ENCODE measurements at places on chromosomes 1 and 21. TPM values are rescaled to one million over a fixed set of nuclear protein-coding genes. Genes with fewer than 3 reads are reported as not detected.
A peak's percentile ranks its signal among the peaks of the same experiment; 100 is the strongest.

GRCh38 chr1:26772687-26773086 lies 15.1 kb upstream of the PIGV start:
- no peak for DNase-seq

GRCh38 chr1:145995964-145996432 lies 381 bp downstream of the TXNIP start:
- no peak for DNase-seq

DNA sequence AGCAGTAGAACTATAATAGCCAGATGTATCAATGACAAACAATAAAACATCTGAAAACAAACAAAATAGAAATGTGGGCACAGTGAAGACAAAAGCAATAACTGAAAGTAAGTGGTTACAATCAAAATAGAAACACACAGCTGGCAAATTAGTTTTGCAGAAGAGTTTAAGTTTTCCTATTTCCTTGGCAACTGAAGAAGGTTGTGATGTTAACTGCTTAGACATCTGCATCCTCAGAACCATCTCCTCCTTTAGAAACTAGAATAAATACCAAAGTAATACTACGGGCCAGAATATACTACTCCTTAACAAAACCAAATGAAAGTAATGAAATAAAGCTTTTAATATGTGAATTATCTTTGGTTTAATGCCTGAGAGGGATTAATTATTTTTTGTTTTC lies 605.5 kb downstream of the LTN1 start:
- DNase-seq = no peak

DNA sequence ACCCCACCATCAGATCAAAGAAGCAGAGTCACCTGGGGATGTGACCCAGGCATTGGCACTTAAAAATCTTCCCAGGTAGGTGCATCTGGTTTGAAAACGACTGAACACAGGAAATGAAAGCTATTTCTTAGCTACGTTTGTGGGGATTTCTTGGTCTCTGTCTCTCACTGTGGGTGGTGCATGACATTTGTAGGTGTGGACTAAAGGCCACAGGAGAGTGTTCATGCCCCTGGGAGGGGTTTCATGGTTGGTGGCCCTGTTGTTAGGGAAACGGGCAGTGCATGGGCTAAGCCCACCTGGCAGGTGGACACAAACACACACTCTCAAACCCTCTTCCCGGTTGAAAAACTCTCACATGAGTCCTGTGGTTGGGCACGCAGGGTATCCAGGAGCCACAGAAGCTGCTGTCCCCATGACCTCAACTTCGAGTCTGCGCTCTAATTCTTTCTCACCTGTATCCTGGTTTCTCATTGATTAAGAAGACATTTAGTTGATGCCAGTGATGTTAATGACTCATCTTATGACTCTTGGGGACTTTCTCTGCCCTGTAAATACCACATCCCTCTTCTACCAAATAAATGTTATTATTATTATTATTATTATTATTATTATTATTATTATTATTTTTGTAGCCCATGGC lies 119.4 kb downstream of the MRPS6 start:
- DNase-seq = peak; percentile 52

The PLEKHN1 gene
- 3.9 TPM for total RNA-seq

The NPHS2 gene
- total RNA-seq = not detected
